ENCODE measurements at places on chromosomes 1 and 21.

GRCh38 chr21:32645261-32646182 is 33.3 kb upstream of the CFAP298 start:
- no peak for DNase-seq

GRCh38 chr1:227136210-227136820 is 182.0 kb downstream of the CDC42BPA start:
- DNase-seq = no peak

DNA sequence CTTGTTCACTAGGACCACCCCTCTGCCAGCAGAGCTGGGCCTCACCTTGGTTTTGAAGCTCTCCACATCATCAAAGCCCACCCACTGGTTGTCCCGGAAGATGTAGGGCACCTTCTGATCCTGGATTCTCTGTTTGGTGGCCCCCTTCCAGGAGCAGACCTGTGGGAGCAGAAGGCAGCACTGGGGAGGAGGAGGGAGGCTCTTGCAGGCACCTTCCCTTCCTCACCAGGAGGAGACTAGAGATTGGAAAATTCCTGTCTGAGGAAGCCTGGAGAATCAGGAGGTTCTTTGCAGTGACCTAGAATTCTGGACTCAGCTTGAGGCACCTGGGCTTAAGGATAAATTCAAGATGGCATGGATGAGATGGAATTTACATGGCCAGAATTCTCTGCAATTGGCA is 10.3 kb downstream of the CHIT1 start:
- DNase-seq = no peak

DNA sequence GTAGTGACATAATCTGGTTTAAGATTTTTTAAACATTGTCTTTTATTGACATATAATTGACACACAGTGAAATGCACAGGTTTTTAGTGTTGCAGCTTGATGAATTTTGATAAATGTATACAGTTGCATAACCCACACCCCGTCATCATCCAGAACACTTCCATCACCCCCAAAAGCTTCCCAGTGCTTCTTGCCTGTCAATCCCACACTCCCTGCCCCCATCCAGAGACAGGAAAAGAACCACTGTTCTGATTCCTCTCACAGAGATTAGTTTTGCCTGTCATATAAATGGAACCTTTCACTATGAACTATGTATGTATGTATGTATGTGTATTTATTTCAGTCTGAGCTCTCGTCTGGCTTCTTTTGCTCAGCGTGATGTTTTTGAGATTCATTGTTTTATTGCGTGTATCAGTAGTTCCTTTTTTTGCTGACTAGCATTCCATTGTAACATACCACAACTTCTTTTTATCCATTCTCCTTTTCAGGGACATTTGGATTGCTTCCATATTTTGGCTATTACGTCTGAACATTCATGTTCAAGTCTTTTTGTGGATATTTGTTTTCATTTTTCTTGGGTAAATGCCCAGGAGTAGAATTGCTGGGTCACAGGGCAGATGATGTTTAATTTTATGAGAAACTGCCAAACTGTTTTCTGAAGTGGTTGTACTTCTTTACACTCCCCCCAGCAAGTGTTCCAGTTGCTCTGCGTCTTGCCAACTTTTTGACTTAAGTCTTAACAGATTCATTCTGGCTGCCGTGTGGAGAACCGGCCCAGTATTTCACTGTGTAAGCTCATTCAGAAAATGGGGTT is 8.7 kb downstream of the UBIAD1 start:
- no peak for DNase-seq

GRCh38 chr1:243261390-243261789 is 5.5 kb downstream of the SDCCAG8 start:
- DNase-seq = no peak

- no peak for DNase-seq
Observed at GRCh38 chr1:78790174-78790573, 140.5 kb downstream of the IFI44 start.

- DNase-seq = no peak
Observed at GRCh38 chr21:28393279-28393678, 599.4 kb downstream of the LTN1 start.

DNA sequence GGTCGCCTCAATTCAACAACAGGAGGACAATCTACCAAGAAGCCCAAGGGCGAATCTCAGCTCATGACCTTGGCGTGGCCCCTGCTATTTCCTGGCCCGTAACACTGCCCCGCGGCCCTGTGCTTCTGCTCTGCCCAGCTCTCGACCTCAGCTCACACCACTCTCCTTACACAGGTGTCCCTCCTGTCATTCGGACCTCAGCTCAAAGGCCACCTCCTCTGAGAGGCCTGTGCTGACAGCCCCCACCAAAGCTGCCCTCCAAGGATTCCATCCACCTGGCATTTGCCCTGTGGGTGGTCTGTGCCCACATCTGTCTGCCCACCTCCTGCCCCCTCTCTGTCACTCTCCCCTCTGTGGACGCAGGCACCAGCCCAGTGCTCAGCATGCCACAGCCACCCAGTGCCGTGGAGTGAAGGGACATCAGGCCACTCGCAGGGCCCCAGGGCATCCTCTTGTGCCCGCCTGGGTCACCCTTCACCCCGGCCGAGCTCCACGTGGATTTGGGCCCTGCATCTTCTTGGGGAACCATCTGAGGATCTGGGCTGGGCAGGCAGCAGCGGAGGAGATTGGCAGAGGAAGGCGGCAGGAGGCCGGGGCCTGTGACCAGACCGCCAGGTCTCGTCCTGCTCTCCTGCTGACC is 70.3 kb downstream of the DHRS3 start:
- no peak for DNase-seq

- no peak for DNase-seq
Observed at GRCh38 chr1:156033011-156033410, 12.3 kb upstream of the SSR2 start.

- DNase-seq = no peak
Observed at GRCh38 chr1:235023711-235024439, 104.8 kb downstream of the TOMM20 start.

DNA sequence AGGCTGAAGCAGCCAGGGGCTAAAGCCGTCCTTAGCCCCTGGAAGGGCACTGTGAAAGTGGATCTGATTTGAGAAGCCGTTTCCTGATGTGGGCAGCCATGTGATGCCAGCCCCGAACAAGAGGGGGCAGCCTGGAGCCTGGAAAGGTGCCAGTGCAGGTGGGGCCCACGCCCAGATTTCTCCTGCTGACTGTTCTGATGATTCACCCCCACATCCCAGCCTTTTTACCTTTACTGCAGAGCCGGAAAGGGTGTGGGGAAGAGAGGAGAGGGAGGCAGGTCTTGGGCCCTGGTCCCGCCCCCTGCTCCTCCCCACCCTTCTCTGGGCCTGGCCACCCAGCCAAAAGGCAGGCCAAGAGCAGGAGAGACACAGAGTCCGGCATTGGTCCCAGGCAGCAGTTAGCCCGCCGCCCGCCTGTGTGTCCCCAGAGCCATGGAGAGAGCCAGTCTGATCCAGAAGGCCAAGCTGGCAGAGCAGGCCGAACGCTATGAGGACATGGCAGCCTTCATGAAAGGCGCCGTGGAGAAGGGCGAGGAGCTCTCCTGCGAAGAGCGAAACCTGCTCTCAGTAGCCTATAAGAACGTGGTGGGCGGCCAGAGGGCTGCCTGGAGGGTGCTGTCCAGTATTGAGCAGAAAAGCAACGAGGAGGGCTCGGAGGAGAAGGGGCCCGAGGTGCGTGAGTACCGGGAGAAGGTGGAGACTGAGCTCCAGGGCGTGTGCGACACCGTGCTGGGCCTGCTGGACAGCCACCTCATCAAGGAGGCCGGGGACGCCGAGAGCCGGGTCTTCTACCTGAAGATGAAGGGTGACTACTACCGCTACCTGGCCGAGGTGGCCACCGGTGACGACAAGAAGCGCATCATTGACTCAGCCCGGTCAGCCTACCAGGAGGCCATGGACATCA is at the start of gene SFN:
TSS of gene SFN (plus strand) at position 369 of the 904 bp plus-strand sequence. CDS start at position 433, 64 bp downstream.
- peak; percentile 29 for DNase-seq

DNA sequence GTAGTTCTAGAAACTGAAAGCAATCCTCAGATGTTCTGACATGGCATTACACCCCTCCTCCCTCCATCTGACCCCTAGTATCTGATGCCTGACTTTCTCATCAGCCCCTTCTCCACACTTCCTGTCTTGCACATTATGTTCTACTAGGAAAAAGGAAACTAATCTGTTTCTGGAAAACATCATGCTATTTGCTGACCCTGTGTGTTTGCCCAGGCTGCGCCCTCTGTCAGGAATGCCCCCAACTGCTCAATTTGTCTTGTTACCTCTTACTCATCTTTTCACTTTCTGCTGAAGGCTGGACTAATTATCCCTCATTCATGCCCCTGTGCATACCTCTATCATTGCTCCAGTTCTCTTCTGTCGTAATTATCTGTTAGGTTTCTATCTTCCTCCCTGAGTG is 37.5 kb upstream of the DAB1 start:
- DNase-seq = no peak

DNA sequence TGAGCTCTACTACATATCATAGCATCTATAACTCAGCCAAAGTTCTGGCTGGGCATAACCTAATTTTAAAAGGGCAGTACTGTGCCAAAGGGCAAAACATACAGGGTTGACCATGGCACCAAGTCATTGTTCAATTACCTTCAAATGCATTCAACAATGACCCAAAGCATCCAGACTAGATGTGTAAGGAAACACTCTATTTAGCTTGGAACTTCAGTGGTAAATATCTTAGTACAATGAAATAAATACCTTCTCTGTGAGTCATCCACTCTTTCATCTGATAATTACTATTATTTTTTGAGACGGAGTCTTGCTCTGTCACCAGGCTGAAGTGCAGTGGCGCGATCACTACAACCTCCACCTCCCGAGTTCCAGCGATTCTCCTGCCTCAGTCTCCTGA is 70.0 kb downstream of the NVL start:
- DNase-seq = no peak

DNA sequence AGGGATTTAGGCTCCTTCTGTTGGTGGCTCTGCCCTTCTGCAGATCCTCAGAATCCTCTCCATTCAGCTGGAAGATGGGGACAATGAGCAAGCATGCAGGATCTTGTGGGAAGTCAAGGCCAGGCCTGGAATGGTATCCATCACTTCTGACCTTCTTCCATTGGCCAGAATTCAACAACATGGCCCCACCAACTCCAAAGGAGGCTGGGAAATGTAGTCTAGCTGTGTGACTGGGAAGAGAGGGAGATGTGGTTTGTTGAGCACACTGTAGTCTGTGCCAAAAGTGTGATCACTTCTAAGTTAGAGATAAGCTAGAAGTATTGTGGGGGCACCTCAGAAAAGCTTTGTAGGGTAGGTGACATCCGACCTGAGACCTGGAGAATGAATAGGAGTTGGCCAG is 60.4 kb upstream of the WNT4 start:
- DNase-seq = no peak

DNA sequence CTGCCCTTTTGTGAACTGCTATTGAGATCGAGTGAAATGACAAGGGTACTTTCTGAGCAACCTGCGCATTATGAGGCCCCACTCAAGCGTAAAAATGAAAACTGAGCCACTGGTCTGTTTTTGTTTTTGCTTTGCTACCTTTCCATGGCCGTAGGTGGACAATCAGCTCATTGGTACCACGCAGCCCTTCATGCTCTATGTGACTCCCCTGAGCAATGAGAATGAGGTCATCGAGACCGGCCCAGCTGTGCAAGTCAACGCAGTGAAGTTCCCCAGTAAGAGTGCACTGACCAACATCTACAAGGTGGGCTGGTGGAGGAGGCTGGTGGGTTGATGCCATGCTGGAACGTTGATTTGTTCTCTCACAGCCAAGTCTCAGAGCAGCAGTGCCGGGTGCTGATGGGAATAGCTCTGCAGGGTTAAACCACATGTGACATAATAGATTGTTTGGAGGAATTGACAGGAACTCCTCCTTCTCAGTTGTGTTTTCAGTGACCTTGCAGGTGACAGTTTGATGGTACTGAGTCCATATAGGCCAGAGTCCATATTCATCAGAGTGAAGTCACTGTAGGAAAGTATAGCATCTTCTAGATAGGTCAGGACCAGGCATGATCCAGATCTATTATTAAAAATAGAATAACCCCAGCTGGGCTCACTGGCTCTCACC is 170.3 kb downstream of the VPS13D start:
- no peak for DNase-seq

GRCh38 chr1:17335821-17336710 is 28.1 kb downstream of the PADI4 start:
- peak; percentile 53 for DNase-seq

Measured in activated CD4-positive, alpha-beta T cell treated with anti-CD3 and anti-CD28 coated beads for 24 hours (primary cell).